D341Med (cell line): ENCODE measurements at places on chromosomes 3 and 15.

- DNase-seq: no peak
These were observed 136.0 kb downstream of the CD47 start for GRCh38 chr3:107954845-107955244.

GRCh38 chr3:73291541-73291940 lies 230.1 kb downstream of the EBLN2 start:
- no peak for DNase-seq

DNA sequence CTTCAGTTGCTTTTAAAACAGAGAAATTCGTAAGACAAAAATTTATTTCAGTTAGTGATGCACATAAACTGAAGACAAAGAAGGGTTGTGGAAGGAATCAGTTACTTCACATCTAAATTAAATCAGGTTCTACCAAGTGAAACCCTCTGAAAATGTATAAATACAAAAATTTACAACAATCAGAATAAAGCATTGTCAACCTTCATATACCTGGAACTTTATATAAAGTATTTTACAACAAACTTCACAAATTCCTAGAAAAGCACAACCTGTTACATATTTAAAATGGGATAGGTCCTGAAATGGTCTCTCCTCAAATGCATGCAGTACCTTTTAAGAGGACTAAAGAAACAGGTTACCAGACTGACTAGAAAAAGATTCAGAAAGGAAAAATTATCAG lies 26.9 kb downstream of the ATOSA start:
- no peak for DNase-seq

DNA sequence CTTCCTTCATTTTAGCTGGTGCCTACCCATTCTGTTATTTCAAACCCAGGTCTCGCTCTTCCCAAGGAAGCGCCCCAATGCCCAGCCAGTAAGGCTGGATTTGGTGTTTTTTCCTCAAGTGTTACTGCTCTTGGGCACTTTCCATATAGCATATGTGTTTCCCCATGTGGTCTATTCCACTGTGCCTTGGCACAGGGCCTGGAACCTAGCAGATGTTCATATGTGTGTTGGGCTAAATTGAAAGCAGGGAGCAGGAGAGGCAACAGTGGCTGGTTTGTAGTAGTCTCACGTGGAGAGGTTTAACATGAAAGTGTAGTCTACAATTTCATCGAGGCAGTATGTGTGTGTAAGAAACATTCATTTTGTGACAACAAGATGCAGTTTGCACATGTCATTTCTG lies 48.2 kb upstream of the TEX264 start:
- peak; percentile 55 for DNase-seq

DNA sequence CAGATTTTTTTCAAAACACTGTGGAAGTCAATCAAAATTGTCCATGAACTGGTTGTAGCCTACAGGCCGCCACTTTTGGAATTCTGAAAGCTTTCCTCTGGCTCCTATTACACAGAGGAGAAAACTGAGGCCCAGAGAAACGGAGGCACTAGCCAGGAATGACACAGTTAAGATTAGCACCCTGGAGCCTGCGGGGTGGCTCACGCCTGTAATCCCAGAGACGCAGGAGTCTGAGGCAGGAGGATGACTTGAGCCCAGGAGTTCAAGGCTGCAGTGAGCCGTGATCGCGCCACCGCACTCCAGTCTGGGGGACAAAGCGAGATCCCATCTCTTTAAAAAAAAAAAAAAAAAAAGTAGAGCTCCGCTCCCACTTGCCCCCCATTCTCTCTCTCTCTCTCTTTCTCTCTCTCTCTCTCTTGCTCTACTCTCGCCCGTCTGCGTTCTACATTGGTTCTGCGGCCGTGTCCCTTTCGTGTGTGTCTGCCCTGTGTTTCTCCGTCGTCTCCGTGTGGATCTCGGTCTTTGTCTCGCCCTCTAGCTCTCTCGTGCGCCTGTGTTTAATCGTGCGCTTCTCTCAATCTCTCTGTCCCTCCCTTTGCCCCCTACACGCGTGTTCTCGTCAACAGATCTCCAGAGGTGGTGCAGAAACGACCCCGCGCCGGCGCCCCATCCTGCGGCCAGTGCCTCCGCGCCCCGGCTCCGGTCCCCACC lies 512 bp upstream of the TRH start:
- no peak for DNase-seq

DNA sequence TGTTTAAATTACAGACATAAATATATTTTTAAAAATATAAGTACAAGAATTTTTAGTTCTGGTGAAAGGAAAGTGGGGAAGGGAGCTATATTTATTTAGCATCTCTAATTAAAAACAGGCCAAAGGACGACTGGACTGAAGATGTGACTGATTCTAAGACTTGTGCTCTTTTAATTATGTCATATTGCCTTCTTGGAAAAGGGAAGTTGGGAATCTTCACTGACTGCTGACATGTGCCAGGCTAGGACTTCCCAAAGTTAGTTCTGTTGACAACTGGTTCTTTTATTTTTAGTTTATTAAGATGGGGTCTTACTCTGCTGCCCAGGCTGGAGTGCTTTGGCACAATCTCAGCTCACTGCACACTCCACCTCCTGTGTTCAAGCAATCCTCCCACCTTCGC lies 13.5 kb downstream of the CNOT10 start:
- DNase-seq: no peak

- no peak for DNase-seq
These were observed 50.4 kb downstream of the KLF13 start for GRCh38 chr15:31377030-31377429.
